Stimulated activated CD8-positive, alpha-beta memory T cell treated with anti-CD3 and anti-CD28 coated beads, Interleukin-15, amount 100 ng/mL, for 1 hour (primary cell): ENCODE measurements at places on chromosomes 13 and 19.

GRCh38 chr13:110980921-110981320, 66.1 kb upstream of the ANKRD10 start:
- DNase-seq, result no peak

- DNase-seq, result no peak
These were observed 12.1 kb downstream of the MBNL2 start for GRCh38 chr13:97234236-97234635.

GRCh38 chr13:111923439-111923838, 143.5 kb upstream of the SOX1 start:
- DNase-seq, result no peak

DNA sequence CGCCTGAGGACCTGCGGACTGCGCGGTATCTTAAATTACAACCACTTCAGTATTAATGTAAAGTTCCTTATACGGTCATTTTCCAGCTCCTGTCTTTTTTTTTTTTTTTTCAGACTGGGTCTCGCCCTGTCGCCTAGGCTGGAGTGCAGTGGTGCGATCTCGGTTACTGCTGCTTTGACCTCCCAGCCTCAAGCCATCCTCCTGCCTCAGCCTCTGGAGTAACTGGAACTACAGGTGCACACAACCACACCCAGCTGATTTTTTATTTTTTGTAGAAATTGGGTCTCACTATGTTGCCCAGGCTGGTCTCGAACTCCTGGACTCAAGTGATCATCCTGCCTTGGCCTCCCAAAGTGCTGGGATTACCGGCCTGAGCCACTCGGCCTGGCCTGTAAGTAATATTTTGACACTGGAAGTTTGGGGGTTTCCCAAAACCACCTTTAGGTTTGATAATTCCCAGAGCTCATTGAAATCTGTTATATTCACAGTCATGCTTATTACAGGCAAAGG, 406 bp upstream of the EID2B start:
- DNase-seq, result no peak

DNA sequence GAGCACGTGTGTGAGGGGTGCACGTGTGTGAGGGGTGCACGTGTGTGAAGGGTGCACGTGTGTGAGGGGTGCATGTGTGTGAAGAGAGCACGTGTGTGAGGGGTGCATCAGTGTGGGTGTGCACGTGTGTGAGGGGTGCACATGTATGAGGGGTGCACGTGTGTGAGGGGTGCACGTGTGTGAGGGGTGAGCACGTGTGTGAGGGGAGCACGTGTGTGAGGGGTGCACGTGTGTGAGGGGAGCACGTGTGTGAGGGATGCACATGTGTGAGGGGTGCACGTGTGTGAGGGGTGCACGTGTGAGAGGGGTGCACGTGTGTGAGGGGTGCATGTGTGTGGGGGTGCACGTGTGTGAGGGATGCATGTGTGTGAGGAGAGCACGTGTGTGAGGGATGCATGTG, 15.7 kb downstream of the RASA3 start:
- no peak for DNase-seq
